Fibroblast of the aortic adventitia (primary cell): ENCODE measurements at places on chromosomes 3 and 15. TPM values are rescaled to one million over a fixed set of nuclear protein-coding genes. Genes with fewer than 3 reads are reported as not detected.

CSPG5 gene
- total RNA-seq: 0.09 TPM in 1 of 2 replicates, not detected in the other

FRMD4B gene
- 0.81 and 1.6 TPM in 2 replicates for total RNA-seq

NANOGP8 gene
- 0.81 TPM in 1 of 2 replicates, not detected in the other for total RNA-seq

NLGN1 gene
- 6.1 and 16.1 TPM in 2 replicates for total RNA-seq
